ENCODE measurements at places on chromosomes 16 and 17.

GRCh38 chr16:12531937-12532336 is 271.8 kb downstream of the CPPED1 start:
- no peak for DNase-seq

DNA sequence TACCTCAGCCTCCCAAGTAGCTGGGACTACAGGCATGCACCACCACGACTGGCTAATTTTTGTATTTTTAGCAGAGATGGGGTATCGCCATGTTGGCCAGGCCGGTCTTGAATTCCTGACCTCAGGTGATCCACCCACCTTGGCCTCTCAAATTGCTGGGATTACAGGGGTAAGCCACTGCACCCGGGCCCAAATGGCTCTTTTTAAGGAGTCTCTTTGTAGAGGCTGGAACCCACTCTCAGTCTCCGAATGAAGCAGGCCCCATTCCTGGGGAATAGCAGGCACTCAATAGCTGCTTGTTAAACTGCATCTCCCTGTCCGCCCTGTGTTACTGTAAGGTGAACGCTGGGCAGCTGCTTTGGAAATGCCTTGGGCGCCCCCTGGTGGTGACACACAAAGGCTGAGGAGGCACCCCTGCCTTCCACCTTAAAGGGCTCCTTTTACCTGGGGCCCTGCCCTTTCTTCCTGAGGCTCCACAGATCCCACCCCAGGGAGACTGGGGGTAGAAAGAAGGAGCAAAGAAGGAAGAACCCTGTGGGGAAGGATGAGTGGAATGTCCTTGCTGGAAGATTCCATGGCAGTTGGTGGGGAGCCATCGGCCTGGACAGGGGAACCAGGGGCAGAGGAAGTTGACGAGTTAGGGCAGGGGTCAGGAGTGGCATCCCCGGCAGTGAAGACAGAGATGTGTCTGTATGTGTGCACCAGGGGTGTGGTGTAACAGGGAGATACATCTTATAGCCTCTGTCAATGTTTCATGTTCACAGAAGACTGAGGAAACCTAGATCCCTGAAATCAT is 6.1 kb upstream of the SP2 start:
- DNase-seq, result peak; percentile 83

DNA sequence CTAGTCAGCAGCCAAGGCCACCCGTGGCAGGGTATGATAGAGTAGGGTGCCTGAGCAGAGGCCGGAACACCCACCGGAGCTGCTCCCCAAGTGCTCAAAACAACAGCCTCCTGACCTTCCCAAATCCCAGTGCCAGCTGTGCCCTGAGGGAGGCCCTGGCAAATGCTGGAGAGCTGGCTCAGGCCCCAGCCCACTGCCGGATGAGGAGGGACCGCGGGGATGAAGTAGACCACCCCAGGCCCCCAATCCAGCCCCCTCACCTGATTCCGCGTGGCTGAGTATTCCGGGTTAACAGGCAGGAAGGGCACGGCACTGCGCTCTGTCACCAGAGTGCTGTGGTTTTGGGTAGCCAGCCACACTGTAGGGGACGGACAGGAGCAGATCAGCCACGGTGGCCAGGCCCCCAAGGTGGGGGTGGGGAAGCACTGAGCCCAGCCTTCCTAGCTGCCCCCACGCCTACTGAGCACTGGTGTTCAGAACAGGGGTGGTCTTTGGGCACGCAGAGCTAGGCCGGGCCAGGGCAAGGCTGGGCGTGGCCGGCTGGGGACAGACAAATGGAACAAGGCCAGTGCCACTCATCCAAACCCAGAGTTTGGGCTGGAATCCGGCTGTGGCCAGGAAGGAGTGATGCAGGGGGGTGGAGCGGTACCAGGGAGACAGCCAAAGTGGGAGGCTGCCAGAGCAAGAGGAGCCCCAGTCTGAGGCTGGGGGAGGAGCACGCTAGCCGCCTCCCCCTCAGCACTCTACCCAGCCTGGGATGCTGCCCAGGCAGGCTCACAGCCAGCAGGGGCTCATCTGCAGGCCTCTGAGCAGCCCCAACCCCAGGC is 9.1 kb downstream of the TP53I13 start:
- no peak for DNase-seq

DNA sequence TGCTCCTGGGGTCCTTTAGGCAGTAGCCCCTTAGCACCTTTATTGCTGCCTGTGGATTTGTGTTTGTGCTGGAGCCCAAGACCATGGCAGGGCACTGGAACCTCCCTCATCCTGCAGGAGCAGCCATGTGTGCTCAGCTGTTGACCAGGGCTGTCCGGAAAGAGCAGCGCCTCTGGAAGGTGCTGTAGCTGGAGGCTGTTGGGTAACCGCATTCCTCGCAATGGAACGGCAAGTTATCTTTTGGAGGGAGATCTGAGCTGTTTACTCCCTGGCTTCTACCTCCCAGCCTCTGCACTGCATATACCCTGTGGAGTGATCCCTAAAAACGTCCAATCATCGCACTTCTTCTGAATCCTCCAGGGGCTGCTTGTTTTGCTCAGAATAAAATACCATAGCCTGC is 291.0 kb downstream of the SNX29 start:
- DNase-seq, result no peak

DNA sequence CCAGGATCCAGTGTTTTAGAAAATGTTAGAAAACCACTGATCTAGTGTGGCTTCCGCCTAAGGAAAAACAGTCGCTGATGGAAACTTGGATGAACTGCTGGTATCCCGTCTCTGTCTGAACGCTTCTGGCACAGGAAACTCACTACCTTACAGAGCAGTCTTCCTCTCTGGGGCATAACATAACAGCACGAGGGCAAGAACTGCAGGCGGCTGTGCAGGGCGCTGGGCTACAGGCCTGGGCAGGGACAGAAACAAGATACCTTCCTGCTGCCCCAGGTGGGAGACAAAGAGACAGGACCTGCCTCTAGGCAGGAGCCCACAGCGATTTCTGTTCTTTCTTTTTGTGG is 10.5 kb downstream of the MXRA7 start:
- no peak for DNase-seq

DNA sequence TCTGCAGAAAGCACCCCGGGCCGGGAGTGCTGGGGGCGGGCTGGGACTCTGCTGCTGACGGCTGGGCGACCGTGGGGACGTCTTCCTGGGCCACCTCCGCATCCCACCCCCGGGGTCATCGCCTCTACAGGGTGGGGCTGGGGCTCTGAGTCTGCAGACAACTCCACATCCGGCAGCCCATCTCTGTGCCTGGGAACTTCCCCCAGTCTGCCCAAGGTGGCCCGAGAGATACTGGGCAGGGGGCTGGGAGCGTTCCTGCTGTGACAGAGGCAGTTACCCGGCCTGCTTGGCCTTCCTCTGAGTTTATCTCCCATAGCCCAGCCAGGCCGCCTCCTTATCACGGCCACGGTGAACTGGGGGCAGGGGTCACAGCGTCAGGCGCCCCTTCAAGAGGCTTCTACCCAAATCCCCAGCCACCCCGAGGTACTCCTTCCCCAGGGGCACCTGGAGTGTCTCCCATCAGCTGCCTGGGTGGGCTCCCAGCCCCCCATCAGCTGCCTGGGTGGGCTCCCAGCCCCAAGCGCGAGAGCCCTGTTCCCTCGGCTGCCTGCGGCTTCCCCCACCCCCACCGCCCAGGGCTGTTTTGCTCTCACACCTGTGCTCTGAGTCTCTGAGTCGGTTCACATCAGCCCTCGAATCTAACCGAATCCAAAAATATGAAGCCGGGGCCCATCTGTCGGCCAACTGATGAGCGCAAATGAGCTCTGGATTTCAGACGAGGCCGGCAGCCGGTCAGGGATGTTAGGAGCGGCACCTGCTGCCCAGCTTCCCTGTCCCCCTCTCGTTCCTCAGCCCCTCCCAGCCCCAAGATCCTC is 15.6 kb upstream of the CBFA2T3 start:
- DNase-seq, result no peak

GRCh38 chr17:73924909-73925186 is 278.6 kb upstream of the RPL38 start:
- no peak for DNase-seq

- DNase-seq, result no peak
These were observed 3.8 kb upstream of the VAC14 start for GRCh38 chr16:70804734-70805169.

DNA sequence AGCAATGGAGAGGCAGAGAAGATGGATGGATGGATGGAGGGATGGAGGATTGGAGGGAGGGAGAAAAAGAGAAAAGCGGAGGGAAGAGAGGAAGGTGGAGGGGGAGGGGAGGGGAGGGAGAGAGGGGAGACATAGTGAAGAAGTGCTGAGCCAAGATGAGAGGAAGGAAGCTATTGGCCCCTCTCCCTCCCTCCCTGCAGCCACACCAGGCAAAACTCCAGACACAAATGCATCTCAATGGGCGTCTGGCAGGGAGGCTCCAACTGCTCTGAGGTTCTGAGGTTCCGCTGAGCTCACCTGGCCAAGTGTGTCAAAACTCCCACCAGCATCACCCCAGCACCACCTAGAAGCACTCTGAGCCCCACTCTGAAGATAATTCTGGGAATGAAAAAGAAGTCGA is 26.9 kb upstream of the PHB1 start:
- DNase-seq, result no peak

GRCh38 chr17:79188048-79188447 is 113.4 kb downstream of the ENGASE start:
- peak; percentile 12 for DNase-seq

DNA sequence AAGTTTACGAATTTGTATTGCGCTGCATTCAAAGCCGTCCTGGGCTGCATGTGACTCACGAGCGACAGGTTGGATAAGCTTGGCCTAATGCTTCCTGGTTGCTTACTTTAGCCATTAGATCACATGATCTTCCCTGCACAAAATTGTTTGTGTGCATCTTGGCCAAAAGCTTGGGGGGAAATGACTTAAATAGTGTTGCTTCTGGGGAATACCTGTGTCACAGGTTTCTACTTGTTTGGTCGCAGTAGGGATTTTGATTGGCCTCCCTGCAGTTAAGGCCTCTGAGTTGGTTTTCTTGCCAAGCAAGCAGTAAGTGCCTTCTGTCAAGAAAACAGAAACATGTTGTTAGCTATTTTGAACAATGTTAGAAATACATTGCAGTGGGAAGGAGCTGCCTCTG is 39.6 kb upstream of the DUSP14 start:
- DNase-seq, result no peak

DNA sequence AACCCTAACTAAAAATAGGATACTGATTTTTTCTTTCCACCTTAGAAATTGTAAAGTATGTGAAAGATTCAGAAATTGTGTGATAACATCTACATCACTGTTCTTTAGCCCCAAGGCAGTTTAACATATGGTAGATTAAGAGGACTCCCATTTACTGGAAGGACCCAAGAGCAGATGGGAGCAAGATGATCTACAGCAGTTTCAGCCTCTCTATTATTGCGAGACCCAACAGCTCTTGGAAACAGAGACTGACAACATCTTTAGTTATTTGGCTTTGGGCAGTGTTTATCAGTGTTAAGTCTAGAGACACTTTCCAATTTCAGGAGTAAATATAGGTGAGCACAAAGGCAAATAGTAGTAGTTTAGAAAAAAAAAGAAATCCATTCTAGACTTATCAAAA is 124.9 kb upstream of the CORO6 start:
- DNase-seq, result no peak

GRCh38 chr17:40089077-40089895 is 11.1 kb downstream of the NR1D1 start:
- no peak for DNase-seq

- DNase-seq, result no peak
These were observed 35.3 kb downstream of the HIC1 start for GRCh38 chr17:2090210-2090641.

DNA sequence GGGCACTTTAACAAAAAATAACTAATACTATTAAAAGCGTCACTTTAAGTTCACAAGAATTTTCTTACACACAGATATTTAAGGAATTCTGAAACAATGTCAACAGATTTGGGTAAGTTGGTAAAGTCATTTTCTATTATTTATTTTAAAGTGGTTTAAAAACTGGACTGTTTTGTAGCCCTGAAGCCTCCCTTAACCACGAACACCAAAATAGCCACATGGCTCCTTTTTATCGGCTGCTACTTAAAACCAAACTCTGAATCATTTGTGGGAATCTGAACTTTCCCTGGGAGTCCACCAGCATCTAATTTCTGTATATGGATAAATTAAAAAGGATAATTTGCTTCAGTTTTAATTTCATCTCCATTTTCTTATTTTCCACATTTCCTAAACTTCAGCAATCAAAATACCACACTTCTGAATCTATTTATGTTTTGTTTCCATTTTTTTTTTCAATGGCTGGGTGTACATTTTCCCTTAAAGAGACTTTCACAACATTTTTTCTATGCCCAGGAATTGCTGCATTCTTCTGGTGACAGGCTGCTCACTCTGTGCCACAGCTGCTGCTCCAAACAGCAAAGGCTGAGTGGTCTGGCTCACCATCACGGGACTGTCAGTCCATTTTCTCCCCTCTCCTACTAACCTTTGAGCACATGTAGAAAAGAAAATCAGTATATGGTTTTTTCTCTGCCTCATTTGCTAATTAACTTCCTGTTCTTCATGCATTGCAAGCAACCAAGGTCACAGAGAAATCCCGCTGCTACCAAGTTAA is 255.5 kb upstream of the KCNJ16 start:
- no peak for DNase-seq

- no peak for DNase-seq
These were observed 242.4 kb upstream of the SALL1 start for GRCh38 chr16:51393381-51394005.

GRCh38 chr16:67196881-67197280 is 2.0 kb upstream of the ELMO3 start:
- no peak for DNase-seq

DNA sequence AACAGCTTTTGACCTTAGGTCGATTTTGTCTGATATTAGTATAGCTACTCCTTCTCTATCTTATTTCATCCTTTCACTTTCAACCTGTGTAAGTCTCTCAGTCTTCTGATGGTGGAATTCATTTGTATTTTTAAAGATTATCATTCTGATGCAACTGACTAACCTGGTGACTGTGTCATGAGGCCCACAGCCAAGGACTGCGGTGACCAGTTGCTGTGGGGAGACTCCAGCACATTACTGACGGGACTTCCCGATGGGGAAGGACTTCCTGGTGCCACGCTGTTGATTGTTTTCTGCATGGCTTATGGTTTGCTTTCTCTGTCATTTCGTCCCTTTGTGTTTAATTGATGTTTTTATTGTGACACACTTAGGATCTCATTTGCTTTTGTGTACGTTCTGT is 34.2 kb downstream of the RMI2 start:
- no peak for DNase-seq

DNA sequence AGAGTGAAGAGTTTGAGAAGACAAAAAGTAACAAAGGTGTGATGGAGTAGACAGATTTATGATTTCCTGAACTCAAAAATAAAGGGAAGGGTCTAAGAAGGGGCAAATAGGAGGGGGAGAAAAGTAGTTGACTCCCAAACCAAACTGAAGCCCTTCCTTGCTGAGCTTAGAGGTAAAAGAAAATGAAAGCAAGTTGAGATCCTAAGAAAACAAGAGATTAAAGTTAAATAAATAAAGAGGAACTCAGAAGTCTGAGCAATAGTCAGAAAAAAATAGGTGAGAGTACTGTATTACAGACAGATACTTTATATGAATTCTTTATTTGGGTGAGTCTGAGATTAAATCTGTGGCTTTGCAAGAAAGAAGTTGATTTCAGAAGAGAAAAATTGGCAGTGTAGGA is 3.3 kb upstream of the PSMD12 start:
- no peak for DNase-seq

GRCh38 chr17:7132511-7133094 is 18.0 kb upstream of the ASGR2 start:
- DNase-seq, result peak; percentile 15

- no peak for DNase-seq
These were observed 16.6 kb downstream of the KRT12 start for GRCh38 chr17:40850293-40850972.

- DNase-seq, result no peak
These were observed 14.0 kb upstream of the SPHK1 start for GRCh38 chr17:76370261-76370993.

- no peak for DNase-seq
These were observed 26.5 kb upstream of the ADGRG1 start for GRCh38 chr16:57601801-57602478.

- DNase-seq, result no peak
These were observed 14.5 kb downstream of the KANSL1 start for GRCh38 chr17:46178550-46179214.
